Right ventricle myocardium superior (tissue), 1 donor: ENCODE measurements at places on chromosomes 4 and X.

DNA sequence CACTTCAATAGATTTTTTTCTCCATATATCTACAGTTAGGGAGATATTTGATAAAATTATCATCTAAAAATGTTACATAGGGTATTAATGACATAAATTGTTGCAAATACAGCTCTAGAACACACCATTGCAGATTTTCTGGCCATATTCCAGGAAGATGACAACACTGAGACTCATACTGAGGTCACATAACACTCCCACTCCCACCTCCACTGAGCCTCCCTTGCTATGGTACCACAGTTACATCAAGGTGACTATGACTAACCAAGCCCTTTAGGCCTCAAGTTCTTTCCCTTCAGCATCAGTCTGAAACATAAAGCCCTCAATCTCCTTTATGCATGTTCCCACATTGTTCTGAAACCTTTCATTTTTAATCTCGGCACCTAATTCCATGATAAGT, 932.0 kb upstream of the IGFBP7 start:
- no peak for DNase-seq

- no peak for DNase-seq
These were observed 21.1 kb downstream of the FHIP1A start for GRCh38 chr4:151429957-151430570.

DNA sequence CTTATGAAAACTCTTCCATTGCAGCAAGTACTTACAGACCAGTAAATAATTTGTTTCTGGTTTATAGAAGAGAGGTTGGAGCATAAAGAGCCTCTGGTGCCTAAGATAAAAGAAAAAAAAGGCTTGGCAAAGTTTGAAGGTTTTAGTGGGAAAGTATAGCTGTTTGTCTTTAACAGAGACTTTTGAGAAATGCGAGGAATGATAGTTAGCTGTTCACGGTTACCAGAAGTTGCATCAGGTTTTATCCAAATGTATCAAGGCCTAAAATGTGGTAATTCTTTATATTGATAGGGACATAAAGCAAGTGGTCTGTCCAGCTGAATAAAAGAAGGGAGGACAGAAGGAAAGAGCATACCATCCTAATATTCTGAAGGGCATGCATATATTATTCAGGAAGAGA, 29.3 kb downstream of the RAP1GDS1 start:
- DNase-seq = no peak

GRCh38 chr4:175540151-175540550, 271.9 kb downstream of the GPM6A start:
- DNase-seq = no peak

DNA sequence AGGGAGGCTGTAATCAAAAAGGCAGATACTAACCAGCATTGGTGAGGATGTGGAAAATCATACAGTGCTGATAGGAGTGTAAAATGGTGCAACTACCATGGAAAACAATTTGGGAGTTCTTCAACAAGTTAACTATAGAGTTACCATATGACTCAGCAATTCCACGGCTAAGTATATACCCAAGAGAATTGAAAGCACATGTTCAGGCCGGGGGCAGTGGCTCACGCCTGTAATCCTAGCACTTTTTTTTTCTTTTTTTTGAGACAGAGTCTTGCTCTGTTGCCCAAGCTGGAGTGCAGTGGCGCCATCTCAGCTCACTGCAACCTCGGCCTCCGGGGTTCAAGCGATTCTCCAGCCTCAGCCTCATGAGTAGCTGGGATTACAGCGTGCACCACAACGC, 15.0 kb upstream of the CD99L2 start:
- no peak for DNase-seq

DNA sequence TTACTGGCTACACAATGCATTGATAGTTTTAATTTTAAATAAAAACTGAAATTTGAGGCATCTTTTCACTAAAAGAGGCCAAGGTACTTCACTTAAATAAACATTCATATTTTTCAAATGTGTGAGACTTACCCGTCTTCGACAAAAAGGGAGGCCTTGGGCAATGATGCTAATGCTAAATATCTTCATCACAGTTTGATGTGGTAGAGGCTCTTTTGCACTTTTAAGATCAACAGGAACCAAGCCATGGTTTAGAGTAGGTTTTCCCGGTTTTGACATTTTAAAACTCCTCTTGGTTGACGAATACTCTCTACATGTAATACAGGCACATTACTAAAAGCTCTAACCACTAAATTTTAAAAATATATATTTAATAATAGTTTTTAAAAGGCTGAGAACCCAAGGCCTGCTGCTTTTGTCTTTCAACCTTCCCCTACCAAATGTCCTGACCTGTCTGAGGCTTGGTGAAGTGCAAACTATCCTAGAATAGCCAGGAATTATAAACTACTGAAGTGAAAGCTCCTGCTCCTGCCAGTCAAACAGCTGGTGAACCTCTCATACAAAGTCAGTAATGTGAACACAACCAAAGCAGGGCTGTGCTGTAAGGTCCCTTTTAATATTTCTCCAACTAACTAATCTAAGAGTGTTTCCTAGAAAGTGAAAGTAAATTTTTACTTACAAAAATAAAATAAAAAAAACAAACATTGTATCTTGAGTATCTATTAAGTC, 153.7 kb downstream of the FBXW7 start:
- no peak for DNase-seq

GRCh38 chrX:96861661-96862060, 22.0 kb upstream of the RPA4 start:
- DNase-seq = no peak

- no peak for DNase-seq
These were observed 16.6 kb downstream of the MAGEA9B start for GRCh38 chrX:149570668-149571067.

- no peak for DNase-seq
These were observed 472.9 kb upstream of the GRID2 start for GRCh38 chr4:91830681-91831395.

DNA sequence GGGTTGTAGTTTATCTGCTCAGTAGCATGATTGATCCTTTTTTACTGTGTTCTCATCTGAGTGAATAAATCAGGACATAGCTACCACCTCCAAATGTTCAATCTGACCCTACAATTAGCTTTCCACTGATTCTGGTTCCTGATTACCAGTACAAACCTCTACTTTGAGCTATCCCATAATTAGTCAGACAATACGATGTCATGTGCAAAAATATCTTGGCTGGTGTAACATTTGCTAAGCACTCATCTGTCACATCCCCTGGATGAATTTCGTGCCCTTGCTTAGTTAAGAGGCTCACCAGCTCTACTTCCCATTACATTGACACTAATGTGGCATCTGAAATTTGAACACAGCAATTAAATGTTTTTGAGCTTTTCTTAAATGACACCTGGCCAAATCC, 1101.0 kb upstream of the PCDH7 start:
- no peak for DNase-seq

GRCh38 chr4:85688055-85688740, 213.2 kb downstream of the ARHGAP24 start:
- DNase-seq = no peak

GRCh38 chr4:173185847-173186510, 17.4 kb downstream of the GALNT7 start:
- no peak for DNase-seq
